ENCODE measurements at places on chromosomes 11 and 22. TPM values are rescaled to one million over a fixed set of nuclear protein-coding genes. Genes with fewer than 3 reads are reported as not detected.

- DNase-seq: no peak
Measured at GRCh38 chr11:57842873-57843272, 81.3 kb downstream of the CTNND1 start.

DNA sequence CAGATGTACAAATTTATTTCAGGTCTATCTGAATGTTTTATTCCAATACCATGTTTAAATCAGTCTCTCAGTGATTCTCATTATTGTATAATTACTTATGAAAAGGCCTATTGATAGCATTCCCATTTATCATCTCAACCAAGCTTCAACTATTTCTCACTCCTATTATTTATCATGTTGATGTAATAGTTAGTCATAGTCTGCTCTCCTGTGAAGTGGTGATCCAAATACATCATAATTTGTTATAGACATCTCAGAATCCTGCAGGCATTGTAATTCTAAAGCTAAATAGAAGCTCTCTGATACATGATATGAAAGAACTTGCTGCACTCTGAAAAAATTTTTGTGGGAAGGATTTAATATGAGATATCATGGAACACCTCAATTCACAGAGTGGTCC, 21.8 kb upstream of the OR8G1 start:
- DNase-seq: no peak

PLAAT2 gene
- 0.58 TPM for total RNA-seq

DNA sequence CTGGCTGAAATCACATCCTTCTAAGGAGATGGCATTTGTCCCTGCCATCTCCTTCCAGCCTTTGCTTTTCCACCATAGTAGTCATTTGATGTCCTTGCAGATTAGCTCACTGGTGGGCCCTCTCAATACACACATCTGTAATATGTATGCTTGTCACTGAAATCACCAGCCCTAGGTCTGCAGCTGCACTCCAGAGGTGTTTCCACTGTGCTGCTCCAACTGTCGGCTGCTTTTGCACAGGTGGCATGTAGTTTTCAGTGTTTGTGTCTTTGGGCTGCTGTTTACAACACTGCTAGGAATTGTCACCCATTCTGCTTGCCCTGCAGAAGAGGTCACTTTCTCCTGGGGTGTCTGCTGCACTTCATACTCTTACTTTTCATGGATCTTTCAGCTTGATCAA, 69.0 kb upstream of the GRAMD1B start:
- DNase-seq: no peak

- DNase-seq: no peak
Measured at GRCh38 chr11:47716692-47717091, 1.5 kb upstream of the AGBL2 start.

MTA2 gene
- 233 TPM for total RNA-seq

GRCh38 chr11:128458321-128458720, 129.0 kb downstream of the ETS1 start:
- no peak for DNase-seq

GRCh38 chr11:102946237-102946636, 9.3 kb downstream of the MMP13 start:
- DNase-seq: no peak

DNA sequence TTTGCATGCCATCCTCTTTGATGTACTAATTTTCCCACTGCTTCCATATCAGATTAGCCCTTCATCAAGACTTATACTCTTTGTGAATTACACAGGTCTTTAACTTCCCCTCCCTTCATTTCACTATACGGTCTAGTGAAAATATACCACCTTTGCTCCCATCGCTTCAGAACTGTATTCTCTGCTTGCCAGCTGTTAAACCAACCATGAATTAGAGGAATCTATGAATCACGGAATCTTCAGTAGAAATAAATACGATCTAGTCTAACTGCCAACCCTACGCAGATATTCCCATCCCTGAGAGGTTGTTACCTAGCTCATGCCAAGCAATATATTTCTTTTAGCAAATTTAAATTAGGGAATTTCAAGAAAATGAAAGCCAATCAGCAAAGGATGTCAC, 177.8 kb upstream of the MPPED2 start:
- DNase-seq: no peak

DNA sequence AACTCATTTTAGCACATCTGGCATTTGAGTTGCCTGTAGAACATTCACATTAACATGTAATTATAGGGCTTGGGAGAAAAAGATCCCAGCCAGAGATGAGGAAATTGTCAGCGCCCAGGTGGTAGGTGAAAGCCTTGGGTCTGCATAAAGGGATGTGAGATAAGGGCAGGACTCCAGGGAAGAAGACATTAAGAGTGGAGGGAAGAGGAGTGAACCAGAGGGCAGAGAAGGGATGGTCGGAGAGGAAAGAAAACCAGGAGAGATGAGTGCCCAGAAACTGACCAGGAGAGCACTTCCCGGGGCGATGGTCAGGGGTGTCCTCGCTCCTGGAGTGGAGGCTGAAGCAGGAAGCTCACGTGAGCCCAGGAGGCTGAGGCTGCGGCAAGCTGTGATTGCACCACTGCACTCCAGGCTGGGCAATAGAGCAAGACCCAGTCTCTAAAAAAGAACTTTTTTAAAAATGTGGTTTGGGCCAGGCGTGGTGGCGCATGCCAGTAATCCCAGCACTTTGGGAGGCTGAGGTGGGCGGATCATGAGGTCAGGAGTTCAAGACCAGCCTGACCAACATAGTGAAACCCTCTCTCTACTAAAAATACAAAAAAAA, 20.3 kb upstream of the DGKZ start:
- DNase-seq: no peak

DNA sequence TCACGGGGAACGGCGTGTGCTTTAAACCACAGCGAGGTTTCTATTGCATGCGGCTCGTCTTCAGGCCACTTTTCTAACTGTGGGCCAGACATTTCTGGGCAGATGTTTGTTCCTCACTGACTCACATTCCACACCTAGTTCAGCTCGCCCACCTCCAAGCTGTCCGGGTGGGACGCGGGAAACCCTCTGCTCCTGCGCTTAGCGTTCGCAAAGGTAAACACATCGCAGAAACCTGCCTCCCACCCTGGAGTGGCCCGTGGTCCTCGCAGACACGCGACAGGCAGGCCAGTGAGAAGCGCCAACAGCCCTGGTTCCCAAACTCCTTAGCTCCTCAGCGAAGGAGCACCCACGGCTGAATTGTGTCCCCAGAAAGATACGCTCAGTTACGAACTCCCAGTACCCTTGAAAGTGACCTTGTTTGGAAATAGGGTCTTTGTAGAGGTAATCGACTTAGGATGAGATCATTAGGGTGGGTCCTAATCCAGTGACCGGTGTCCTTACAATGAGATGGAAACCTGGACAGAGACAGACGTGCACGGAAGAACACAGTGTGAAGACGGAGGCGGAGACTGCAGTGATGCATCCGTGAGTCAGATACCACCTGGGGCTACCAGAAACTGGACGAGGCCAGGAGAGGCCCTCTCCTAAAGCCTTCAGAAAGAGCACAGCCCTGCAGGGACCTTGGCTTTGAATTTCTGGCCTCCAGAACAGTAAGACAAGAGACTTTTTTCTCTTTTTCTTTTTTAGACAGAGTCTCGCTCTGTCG, 82.7 kb downstream of the CELSR1 start:
- DNase-seq: no peak

GRIK4 gene
- not detected for total RNA-seq

SEC14L2 gene
- 9.9 TPM for total RNA-seq

DNA sequence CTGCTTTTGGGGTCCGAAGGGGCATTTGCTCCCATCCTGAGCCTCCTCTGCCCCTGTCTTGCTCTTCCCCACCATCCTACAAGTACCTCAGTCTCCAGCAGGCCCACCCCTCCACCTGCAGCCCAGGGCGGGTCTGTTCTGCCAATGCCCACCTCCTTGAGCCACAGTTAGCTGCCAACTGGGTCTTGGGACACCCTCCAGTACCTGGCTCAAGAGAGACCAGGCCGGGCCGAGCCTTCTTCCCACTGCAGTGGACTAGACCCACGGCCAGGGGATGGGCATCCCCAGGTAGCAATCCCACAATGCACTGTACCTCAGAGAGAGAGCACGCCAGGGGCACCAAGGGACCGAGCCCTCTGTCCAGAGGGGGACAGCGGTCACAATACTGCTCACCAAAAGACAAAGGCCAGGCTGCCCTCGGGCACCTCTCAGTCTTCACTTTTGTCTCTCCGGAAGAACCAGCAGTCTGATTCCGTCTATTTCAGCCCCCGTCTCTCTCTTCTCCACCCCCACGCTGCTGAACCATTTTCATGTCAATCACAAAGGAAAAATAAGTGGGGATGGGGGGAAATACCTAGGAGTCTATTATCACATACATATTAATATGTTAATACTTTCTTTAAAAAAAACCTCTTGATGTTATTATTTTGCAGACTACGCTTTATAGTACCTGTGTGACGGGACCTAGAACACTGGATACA, 51.7 kb downstream of the SYT13 start:
- no peak for DNase-seq

CRACR2B gene
- 10.5 TPM for total RNA-seq

NF2 gene
- total RNA-seq: 41.3 TPM

PANX3 gene
- total RNA-seq: not detected

SLC22A9 gene
- not detected for total RNA-seq

DNA sequence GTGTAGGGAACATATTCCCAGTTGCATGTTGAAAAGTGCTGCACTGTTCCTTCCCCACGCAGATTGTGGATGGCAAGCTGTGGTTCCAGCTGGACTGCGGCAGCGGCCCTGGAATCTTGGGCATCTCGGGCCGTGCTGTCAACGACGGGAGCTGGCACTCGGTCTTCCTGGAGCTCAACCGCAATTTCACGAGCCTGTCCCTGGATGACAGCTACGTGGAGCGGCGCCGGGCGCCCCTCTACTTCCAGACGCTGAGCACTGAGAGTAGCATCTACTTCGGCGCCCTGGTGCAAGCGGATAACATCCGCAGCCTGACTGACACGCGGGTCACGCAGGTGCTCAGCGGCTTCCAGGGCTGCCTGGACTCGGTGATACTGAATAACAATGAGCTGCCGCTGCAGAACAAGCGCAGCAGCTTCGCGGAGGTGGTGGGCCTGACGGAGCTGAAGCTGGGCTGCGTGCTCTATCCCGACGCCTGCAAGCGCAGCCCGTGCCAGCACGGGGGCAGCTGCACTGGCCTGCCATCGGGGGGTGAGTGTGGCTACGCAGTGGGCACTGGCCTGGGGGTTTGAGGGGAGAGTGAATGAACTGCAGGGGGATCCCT, 102.7 kb upstream of the MTNR1B start:
- DNase-seq: no peak

- DNase-seq: peak; percentile 21
Measured at GRCh38 chr22:20422271-20423007, 15.2 kb downstream of the SCARF2 start.

DNA sequence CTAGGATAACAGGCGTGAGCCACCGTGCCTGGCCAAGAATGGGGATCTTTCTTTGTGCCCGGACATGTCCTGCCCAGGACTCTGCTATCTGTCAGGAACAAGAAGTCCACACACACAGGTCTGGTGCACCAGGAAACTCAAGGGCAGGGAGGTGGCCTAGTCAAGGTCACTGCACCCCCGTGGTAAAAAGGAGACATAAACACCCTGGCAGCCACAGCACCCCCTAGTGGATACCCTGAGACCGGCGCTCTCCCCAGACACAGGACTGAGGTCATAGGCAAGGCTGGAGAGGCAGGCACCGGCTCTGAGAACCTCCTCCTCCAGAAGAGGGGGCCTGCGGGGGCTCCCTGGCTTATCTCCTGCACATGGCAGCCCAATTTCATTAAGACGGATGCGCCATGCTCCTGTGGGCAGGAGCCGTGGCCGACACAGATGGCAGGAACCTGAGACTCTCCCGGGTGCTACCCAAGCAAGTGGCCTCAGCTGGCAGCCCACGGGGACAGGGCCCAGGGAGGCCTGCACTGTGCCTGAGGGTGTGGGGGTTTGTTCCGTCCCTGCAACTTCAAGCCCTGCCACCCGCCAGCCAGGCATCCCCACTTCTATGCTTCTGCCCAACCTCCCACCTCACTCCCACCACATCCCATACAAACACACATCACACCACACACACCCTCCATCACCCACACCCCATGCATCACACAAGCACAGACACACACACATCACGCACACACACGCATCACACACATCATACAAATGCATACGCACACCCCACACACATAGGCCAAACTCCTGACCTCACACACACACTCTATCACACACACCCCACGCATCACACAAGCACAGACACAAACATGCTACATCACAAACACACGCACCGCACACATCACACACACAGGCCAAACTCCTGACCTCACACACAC, 19.6 kb downstream of the MACROD1 start:
- peak; percentile 76 for DNase-seq

Data from activated naive CD8-positive, alpha-beta T cell treated with anti-CD3 and anti-CD28 coated beads, Interleukin-2, amount 10 ng/mL, durations not matched to agents 7 days and 5 days (primary cell).